ENCODE measurements at places on chromosomes 2 and 18.

DNA sequence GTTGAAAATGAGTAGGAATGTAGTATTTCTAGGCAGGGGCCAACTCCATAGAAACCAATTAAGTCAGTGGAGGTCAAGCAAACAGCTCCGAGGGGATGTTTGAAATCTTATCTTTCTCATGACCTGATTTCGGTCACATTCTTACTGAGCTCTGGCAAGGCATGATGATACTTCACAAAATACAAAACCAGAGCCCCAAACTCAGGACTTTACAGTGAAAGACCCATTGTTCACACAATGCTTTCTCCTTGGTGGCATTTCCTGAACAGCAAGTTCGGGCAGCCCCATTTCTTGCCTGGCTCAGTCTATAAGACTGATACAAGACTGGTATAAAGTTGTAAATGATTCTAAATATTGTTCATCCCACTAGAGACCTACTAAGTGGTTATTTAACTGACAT lies 53.3 kb downstream of the LAMA1 start:
- no peak for DNase-seq

- DNase-seq, result no peak
Observed at GRCh38 chr2:177279847-177280246, 15.3 kb upstream of the NFE2L2 start.

- DNase-seq, result no peak
Observed at GRCh38 chr2:174009488-174010223, 44.5 kb upstream of the SP3 start.

GRCh38 chr2:161576421-161576820 lies 47.8 kb upstream of the SLC4A10 start:
- DNase-seq, result no peak

DNA sequence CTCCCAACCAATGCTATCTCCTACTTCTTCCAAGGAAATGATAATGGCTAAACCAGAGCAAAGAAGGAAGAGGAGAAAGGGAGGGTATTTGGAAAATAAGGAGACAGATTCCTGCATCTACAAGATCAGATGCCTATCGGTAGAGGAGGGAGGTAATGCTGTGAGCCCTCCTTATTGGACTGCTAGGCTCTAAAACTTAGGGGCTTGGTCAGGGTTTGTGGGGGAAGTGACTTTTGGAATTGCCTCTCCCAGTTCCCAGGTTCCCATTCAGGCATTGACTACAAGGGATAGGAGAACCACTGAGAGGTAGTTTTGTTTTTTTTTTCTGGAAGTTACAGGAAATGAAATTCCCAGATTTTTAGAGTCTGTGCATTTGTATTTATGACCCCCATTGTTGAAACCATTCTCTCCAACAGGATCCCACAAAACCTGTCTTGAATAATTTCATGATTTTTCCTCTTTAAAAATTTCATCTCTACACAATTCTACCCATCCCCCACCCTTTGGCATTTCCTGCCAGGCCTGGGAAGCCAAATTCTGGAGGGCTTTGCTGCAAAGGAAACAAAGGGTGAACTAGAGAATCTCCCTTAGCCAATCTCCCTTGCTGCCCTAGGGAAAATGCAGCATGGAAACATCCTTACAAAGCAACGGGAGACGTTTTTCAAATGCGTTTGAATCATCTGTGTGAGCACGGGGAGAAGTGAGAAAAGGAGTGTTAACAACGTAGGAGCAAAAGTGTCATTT lies 282.1 kb upstream of the EPAS1 start:
- no peak for DNase-seq

Measured in left ventricle myocardium inferior (tissue), 1 donor.